ENCODE measurements at places on chromosomes 6 and 20.

GRCh38 chr6:70538376-70538775 is 28.4 kb upstream of the SDHAF4 start:
- no peak for DNase-seq

DNA sequence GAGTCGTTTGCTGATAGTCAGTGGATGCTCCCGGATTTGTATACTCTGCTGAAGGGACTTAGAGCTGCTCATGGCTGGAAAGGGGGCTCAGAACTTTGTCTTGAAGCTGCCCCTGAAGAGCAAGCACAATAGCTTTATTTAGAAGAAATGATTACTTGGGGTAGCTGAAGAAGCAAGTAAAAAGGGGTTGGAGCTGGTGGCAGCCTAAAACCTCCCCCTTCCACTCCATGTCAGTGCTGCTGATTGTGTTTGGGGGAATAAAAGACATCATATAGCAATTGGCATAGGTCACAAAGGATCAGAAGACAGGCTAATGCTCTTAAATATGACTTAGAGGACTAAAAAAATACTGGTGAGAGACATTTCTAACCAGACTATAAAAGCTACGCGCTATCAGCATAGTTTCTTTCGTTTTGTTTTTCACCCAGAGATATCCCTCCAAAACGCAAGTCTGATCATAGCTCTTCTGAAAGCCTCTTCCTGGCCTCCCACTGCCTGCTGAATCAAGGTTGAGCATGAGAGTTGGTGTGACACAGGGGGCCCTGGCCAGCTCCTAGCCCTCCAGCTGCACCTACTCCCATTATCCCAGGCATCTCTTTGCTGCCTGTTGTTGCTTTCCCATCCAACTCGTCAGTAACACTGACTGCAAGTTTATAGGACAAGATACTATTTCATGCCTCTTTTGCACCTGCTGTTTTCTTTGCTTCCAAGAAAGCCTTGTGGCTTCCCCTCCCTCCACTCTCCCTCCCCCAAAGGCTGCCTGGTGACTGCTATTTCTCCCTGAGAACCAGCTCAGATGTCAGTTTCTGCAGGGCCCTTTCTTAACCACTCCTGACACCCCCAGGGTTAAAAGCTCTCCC is 33.9 kb upstream of the SGK1 start:
- no peak for DNase-seq

GRCh38 chr6:69816026-69816425 is 19.2 kb upstream of the LMBRD1 start:
- no peak for DNase-seq

DNA sequence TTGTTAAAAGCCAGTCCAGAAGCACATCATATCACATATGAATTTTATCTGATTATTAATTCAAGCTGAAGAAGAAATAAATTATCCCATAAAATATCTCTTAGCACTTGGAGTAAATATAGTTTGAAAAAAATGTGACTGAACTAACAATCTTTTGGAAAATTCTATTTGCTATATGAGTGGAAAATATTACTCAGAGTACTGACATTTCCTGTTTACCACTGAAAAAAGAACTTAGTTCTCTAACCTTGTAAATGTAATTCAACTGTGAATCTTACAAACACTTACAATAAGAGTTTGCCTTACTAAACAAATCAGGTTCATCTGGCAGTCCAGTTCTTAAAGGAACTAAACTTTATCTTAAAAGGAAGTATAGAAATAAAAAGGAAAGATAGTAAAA is 44.2 kb downstream of the MOXD1 start:
- DNase-seq, result no peak

DNA sequence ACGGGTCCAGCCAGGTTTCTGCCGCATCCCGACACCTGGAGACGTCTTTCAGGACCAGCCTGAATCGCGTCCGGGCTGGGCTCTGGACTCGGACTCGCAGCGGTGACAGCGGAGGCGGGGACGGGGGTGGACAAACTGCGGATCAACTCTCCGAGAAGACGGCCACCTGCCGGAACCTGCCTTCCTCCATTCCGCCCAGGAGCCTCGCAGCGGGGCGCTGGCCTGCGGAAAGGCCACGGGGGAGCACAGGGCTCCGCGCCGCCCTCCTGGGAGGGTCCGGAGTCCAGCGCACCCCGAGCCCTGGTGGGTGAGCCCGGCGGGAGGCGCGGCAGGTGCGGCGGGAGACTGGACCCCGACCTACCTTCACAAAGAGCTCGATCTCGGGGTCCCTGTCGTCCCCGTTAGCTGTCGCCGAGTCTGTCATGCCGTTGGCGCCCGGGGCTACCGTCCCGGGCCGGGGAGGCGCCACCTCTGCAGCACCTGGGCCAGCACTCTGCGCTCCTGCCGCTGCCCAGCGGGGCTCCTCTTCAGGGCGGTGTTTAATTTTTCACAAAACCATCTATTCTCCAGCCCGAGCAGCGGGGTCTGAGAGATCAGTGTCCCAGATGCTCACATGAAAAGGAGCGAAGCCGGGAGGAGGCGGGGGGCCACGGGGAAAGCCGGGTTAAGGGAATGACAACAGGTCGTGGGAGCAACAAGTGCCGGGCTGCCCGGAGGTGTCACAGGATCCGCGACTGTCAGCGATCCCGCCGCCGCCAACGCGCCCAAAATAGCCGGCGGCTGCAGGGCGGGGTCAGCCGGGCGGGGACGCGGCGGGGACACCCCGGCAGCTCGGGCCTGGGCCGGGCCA is at the start of gene CLIC5:
TSS of gene CLIC5 (minus strand) at position 742 of the 850 bp plus-strand sequence. CDS start at position 424, 318 bp downstream.
- DNase-seq, result no peak

DNA sequence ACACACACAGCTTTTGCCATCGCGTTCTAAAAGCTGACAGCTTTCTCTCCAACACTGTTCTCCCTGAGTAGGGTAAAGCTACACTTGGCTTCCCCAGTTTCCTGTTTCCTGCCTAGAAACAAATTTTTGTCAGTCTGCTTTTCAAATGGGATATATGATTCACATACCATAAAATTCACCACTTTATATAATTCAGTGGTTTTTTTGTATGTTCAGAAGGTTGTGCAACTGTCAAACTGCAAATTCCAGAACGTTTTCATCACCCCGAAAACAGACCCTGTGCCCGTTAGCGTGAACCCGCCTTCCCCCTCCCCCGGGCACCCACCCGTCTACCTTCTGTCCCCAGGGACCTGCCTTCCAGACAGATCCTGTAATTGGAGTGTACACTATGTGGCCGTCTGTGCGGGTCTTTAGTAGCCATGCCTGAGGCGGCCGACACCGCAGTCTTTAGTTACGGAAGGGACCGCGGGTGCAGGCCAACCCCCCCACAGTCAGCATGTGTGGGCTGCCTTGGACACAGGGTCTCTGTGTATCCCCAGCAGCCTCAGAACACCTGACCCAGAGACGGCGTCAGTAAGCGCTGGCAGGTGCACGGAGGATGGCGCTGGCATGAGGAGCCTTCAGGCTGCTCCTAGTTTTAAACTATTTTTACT is 16.6 kb downstream of the HRH3 start:
- DNase-seq, result no peak

GRCh38 chr6:91633374-91634111 is 1046.7 kb upstream of the MAP3K7 start:
- no peak for DNase-seq

GRCh38 chr6:15399641-15400470 is 154.0 kb downstream of the JARID2 start:
- no peak for DNase-seq

- DNase-seq, result no peak
Measured at GRCh38 chr6:118875672-118876071, 18.3 kb upstream of the ASF1A start.

GRCh38 chr6:147037881-147038280 is 166.3 kb upstream of the STXBP5 start:
- DNase-seq, result no peak

DNA sequence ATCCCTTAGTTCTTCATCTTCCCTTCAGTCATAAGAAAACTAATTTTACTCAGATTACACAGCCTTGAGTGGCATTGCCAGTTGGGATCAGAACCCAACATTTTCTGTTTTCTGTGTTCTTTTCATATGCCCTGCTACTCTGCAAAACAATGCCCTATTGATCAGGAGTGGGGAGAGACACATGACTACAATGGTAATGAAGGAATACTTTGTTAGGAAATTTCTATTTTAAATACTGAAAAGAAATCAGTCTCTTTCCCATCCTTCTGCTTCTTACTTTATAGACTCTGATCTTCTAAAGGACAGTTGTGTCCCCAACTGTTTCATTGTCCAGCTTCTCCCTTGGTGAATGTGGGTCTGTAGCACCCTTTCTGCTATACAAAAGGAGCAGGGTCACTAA is 5.5 kb upstream of the PKIB start:
- DNase-seq, result no peak

DNA sequence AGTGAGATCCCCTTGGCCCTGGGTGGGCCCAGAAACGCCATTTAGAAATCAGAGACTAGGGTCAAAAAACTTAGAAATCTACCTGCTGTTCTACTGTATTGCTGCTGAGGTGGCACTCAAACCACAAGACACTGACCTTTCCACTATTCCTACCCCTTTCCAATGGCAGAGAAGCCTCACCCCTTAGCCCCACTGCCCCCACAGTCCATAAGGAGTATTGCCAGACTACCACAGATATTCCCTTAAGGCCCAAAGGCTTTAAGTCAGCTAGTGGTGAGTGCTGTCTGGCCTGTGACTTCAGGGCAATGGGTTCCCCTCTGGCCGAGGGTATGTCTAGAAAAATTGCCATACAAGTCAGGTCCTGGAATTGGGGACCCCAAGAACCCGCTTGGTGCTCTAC is 656.1 kb downstream of the COL12A1 start:
- no peak for DNase-seq

DNA sequence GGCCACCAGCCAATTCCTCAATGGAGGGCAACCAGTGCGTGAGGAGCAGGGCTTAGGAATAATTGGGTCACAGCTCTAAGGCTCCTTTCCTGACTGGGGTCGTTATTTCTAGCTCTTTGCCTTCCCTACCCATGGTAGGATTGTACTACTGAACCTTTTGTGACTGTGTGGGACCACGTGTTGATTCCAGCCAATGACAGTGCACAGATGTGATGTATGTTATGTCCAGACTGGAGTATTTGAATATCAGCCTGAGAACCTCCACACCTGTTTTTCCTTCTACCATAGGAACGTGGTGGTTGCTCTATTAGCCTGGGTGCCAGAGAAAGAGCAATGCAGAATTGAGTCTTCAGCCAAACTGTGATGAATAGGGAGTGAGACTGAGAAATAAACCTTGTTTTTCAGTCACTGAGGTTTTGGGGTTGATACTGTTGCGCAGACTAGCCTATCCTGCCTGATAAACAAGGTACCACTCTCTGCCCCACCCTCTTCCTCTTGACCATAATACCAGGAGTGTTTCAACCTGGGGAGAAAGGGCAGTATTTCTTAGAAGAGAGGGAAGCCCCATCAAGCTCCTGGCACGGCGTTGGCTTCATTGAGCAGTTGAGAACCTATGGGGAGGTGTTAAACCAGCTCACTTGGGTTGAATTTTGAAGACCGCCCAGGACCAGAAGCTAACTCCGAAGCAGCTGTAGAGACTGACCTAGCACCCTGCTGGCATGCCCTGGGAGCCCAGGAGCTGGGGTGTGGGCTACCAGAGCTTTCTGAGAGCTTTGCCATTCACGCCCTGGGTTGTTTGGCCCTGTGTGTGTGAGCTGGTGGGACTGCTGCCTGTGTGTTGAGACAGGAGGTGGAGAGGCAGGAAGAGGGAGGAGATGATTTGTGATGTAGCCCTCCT is 105.5 kb upstream of the BACH2 start:
- DNase-seq, result no peak

DNA sequence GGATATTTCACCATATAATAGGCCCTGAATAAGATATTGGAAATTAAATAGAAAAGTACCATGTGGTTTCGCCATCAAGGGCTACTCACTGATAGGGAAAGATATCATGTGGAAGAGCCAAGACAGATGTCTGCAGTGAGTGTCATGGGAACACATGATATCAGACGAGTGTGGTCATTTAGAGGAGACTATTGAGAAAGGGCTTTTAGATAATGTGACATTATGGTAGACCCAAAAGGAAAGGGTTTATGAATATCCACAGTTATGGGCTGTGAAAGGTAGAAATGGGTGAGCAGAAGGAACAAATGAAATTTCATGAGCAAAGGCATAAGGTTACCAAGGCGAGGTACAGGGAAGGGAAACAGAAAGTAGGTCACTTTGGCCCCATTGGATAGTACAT is 182.3 kb upstream of the PRSS16 start:
- DNase-seq, result no peak

DNA sequence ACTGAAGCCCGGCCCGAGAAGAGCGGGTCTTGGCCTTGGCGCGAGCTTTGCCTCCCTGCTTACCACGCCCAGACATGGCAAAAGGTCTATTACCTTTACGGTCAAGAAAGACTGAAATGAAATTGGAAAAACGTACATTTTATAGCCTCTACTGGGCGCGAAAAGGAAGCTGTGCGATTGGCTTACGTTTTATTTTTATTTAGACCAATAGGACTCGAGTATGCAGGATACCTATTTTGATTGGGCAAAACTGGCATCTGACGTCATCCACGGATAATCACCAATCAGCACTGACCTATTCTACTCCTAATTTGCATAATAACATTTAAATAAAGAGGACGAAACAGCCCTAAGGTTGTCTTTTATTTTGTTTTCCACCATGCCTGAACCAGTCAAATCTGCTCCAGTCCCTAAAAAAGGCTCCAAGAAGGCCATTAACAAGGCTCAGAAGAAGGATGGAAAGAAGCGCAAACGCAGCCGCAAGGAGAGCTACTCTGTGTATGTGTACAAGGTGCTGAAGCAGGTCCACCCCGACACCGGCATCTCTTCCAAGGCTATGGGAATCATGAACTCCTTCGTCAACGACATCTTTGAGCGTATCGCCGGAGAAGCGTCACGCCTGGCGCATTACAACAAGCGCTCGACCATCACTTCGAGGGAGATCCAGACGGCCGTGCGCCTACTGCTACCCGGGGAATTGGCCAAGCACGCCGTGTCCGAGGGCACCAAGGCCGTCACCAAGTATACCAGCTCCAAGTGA is 97.4 kb downstream of the OR2B2 start:
- no peak for DNase-seq

DNA sequence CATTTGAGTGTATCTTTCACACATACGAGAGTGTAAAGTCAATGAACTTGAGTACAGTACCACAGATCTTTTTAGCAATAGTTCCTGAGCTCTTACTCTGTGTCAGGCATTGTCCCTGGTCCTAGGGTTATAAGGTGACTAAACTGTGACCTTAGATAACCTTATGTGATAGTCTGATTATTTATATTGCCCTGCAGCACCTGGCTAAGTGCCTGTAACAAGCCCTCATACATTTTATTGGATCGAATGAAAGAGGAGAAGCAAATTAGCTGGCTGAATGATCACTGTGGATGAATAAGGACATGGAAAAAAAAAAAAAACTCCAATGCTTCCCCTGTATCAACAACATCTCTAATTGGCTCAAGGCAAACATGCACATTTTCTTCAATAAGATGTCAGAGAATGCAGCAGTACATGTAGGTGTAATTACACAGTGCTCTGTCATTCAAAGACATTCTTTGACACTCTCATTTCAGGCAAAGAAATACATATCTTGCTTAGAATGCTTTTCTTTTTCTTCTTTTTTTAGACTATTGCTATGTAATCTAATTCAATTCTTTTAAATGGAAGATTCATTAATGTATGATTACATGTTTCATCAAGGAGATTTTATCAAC is 153.4 kb downstream of the PHACTR1 start:
- no peak for DNase-seq

GRCh38 chr6:93792746-93793145 is 373.4 kb upstream of the EPHA7 start:
- no peak for DNase-seq

All from stimulated activated CD4-positive, alpha-beta T cell treated with anti-CD3 and anti-CD28 coated beads, Interleukin-1b, Interleukin-23, amount 100 ng/mL, for 1 hour (primary cell).